Memory B cell (primary cell): ENCODE measurements at places on chromosomes 12 and 14.

DNA sequence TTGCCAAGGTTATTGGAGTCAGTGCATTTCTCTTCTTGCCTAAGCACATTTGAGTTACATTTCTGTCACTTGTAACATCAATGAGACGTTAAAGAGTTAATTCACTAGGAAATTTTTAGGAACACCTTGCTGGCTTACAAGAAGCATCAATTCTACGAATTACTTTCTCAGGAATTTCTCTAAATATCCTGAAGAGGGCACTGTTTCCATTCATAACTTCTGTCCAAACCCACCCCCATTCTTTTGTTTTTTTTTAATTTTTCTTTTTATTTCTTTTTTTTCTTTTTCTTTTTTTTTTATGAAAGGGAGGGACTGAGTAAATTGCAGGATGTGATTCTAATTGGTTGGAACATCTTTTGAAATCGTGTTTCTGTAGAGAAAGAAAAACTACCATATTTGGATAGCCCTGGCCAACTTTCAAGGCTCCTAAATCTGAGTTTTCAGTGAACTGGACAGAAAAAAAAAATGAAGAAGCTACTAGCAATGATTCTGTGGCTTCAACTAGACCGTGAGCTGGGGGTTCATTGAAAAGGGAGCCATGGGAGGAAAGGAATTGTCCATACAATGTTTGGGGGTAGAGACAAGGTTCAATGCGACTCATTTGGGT, 285.3 kb downstream of the DAD1 start:
- DNase-seq = no peak

GRCh38 chr14:73754911-73755360, 40.8 kb upstream of the PNMA1 start:
- no peak for DNase-seq

GRCh38 chr12:110289044-110289710, 8.1 kb downstream of the ATP2A2 start:
- no peak for DNase-seq

- DNase-seq = no peak
Observed at GRCh38 chr12:10048526-10048925, 18.0 kb downstream of the CLEC9A start.

DNA sequence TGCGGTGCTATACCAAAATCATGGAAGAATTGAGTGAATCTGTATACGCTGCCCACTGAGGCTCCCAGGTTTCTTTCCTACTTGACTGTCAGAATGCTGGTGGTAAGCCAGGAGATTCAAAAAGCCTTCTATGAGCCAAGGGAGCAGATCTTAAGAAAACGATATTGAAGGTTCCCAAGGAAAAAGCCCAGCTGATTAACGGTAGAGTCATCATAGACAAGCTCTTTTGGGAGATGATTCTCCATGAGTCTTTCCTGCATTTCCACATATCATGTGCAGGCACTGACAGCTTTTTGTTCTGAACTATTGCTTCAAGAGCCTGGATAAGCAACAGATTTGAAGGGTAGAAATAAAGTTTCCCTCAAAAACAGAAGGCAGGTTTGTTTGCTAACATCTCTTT, 17.5 kb downstream of the SLC35F4 start:
- DNase-seq = no peak

GRCh38 chr12:45244561-45245343, 28.9 kb downstream of the ANO6 start:
- DNase-seq = peak; percentile 10

GRCh38 chr14:35159742-35160409, 37.5 kb downstream of the PRORP start:
- no peak for DNase-seq

DNA sequence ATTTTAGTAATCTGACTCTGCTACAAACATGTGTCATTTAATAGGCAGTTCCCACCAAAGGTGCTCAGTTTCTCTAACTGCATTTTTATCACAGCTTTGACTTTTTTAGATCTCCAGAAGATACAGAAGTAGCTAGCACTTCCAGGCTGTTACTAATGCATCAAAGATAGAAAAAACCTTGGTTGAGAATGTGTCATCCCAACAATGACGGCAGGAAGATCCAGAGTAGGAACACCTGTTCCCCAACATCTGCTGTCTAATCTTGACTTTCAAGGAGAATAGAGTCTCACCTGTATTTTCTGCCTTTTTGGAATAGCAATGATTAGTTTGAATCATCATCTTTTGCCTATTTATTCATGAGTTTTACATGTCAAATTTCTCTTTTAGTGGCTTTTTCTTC, 45.0 kb downstream of the ARMH4 start:
- DNase-seq = no peak

DNA sequence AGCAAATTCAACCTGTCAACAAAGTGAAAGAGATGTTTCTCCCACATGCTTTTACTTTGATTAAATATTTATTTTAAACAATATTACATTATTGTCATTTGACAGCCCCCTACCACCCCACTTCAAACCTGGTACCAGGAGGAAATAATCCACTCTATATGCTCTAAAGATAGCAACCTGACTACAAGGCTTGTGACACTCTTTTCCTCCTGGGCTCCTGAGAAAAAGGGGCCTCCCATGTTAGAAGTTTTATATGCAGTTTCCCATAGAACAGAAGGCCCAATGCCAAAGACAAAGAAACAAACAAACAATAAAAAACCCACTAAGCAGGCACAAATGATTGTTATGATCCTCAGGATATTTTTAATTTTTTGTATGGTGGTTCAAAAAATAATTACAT, 73.6 kb downstream of the RPS29 start:
- no peak for DNase-seq

- no peak for DNase-seq
Observed at GRCh38 chr12:128971802-128972201, 118.5 kb downstream of the GLT1D1 start.

DNA sequence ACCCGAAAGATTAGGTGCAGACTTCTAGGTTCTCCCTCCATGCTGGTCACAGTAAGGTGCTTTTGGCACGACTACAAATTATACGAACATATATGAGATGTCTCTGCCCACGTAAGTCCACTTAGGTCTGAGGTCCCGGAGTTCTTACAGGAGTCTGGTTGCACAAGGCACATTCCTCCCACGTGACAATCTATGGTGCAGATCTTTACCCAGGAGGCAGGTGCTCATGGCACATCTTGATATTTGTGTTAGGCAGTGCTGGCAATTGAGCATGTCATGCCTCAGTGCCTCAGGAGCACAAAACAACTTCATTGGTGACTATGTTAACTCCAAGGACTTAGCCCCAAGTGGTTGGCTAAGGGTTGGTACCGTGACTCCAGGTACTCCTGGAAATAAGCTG, 92.0 kb upstream of the AMN1 start:
- DNase-seq = no peak

DNA sequence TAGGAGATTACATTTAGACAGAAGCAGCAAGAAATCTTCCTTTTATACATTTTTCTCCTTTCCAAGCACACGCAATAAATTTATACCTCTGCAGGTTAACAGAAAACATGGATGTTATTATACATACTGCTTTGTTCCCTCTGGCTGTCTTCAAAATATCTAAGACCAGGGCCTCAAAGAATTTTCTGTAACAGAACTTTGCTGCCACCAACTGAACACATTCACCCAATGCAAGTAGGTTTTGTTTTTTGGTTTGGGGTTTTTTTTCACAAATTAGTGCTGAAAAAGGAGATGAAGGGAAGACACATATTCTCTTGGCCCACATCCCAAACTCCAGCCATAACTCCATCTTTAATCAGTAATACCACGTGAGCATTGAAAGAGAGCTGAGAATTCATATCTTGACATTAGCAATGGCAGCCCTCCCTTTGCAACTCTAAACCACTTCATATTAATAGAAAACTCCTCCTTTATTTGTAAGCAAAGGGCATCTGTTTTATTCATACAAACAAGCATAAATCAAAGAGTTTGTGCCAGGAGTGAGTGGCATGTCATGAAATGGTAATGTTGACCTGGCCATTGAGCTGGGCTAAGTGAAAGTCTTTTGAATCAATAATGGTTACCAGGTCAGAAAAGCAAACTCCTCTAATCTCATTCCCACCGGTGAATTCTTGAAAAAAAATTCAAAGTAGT, 150.8 kb upstream of the FSCB start:
- DNase-seq = no peak

DNA sequence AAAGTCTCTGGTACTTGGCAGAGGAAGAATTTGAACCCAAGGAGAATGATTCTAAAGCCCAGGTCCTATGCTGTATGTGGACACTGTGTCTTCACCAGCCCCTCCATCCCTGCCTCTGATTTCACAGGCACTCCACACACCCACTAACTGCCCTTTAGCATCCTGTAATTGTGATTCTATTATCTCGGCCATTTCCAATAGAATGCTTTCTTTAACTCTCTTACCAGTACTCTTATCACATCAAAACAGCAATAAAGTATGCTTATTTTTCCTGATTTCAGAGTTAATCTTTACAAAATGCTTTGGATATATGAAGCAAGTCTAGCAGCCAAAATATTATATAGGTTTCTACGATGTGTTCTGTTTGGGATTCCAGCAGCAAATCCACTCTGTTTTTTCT, 37.9 kb upstream of the BTG1 start:
- no peak for DNase-seq

GRCh38 chr14:69574263-69574953, at the start of gene CCDC177:
Gene CCDC177 (minus strand): TSS chr14:69574871. CDS start chr14:69573622, 1,249 bp downstream.
- DNase-seq = peak; percentile 72

GRCh38 chr12:12201274-12201758, 65.5 kb downstream of the LRP6 start:
- DNase-seq = no peak

DNA sequence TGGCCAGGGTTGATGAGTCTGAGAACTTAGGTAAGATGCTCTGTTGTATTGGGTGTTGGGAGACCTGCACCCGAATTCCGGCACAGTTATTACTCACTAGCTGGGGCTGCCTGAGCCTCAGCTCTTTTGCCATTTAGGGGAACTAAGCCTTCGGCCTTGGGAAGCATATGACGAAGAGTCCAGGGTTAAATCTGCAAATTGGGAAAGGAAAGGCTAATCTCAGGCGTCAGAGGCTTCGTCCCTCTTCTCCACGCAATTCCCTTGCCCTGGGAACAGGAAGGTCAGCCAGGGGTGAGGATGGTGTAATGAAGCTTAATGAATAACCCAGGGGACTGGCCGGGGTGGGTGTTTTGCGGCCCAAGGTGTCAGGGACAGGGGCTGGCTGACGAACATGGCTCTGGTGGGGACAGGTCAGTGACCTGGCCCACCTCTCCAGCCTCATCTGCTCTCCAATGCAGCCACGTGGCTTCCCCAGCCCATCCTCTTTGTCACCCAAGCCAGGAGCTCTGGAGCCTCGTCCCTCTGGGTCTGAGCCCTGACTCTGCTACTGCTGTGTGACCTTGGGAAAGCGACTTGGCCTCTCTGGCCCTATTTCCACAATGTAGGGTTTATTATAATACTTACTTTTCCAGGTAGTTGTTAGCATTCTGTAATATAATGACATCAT, 3.8 kb upstream of the SDSL start:
- no peak for DNase-seq

DNA sequence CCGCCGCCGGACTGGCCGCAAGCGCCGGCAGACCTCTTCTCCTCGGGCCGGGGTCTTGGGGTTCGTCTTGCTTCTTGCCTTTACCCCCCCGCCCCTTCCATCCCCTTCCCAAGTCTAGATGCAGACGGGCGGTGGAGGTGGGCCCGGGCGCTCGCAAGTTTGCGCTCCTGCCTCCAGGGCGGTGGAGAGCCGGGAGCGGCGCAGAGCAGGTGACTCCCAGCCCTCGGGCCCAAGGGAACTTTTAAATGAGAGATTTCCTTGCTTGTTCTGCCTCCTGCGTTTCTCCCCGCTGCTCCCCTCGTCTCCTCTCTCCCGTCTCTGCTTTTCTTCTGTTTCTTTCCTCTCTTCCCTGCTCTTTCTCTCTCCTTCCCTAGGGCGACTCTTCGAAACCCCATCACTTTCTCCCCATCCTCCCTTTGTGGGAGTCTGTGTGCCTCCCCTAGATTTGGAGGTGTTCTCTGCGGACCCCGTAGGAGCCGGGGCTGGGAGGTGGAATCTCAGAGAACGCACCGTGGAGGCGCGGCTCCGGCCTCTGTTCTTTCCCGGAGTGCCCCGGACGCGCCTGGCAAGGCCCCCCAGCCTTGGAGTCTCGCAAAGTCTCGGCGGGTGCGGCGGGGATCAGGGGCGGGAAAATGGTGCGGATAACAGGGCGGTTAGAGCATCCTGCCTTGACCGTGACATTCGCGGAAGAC, 114.7 kb upstream of the MYL2 start:
- no peak for DNase-seq

DNA sequence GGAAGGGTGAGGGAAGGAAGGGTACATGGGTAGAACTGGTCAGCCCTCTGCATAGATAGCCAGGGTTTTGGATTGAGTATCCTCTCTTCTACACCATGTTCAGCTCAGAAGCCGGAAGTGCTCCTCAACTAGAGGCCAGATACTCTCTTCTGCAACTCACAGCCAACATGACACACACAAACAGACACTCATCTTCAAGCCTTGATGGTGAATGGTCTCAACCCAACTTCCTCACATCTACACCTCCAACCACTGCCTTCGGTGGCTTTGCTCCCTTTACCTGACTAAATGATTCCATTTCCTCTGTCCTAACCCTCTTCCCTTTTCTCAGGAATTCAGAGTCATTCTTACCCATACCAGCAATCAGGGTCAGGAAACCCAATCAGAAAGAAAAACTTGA, 7.6 kb upstream of the FKBP11 start:
- no peak for DNase-seq
